ENCODE measurements at places on chromosomes 7 and 10.

DNA sequence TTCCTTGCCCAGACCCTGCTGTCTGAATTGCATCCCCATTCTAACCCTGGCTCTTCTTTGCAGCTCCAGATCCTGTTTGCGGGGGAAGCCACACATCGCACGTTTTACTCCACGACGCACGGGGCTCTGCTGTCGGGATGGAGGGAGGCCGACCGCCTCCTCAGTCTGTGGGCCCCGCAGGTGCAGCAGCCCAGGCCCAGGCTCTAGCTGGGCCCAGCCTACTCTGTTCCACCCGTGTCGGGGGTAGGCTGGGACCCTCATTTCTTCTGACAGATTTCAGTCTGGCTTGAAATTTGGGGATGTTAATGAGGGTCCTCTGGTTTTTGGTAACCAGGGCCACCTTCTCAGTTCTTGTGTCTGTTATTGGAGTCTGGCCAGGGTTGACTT lies 2.7 kb upstream of the MTG1 start:
- no peak for DNase-seq

- DNase-seq = peak; percentile 77
Measured at GRCh38 chr7:131007439-131008330, 273.7 kb upstream of the KLF14 start.

DNA sequence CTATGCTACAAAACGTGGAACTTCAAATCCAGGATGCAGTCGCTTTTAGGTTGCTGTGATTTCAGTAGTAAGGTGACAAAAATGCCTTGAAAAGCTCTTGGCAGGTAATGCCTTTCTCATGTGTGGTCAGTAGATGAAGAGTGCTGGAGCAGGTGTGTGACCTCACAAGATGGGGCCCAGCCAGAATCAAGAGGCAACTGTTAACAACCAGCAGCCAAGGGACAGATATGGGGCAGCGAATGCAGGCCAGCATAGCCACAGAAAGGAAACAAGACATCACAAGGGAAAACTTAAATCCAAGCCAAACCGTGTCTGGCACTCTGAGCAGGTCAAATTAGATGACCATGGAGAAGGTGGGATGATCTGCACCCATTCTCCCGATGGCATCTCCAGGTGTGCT lies 12.3 kb downstream of the HUS1 start:
- DNase-seq = no peak

- DNase-seq = peak; percentile 31
Measured at GRCh38 chr7:117047496-117047895, 94.2 kb downstream of the ST7 start.

GRCh38 chr7:23347682-23348180 lies 48.6 kb downstream of the MALSU1 start:
- DNase-seq = peak; percentile 81

DNA sequence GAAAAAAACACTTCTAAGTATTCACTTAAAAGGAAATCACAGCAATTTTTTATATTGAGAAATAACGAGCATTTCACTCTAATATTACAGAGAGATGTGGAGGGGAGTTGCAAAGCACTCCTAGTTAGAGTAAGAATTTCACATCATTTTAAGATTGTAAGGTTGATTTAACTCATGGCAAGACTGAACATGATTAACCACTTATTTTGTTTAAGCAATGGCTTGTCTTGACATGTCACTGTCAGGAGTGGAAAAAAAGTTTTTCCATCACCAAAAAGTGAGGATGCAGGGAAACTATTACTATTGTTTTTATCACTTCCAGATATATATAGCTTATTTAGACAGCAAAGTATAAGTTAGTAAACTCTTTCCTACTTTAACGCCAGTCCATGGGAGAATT lies 27.1 kb downstream of the CD36 start:
- no peak for DNase-seq
